ENCODE measurements at places on chromosomes 7 and 10. TPM values are rescaled to one million over a fixed set of nuclear protein-coding genes. Genes with fewer than 3 reads are reported as not detected.

ZNF117 gene
- 9.2 TPM for total RNA-seq

DNA sequence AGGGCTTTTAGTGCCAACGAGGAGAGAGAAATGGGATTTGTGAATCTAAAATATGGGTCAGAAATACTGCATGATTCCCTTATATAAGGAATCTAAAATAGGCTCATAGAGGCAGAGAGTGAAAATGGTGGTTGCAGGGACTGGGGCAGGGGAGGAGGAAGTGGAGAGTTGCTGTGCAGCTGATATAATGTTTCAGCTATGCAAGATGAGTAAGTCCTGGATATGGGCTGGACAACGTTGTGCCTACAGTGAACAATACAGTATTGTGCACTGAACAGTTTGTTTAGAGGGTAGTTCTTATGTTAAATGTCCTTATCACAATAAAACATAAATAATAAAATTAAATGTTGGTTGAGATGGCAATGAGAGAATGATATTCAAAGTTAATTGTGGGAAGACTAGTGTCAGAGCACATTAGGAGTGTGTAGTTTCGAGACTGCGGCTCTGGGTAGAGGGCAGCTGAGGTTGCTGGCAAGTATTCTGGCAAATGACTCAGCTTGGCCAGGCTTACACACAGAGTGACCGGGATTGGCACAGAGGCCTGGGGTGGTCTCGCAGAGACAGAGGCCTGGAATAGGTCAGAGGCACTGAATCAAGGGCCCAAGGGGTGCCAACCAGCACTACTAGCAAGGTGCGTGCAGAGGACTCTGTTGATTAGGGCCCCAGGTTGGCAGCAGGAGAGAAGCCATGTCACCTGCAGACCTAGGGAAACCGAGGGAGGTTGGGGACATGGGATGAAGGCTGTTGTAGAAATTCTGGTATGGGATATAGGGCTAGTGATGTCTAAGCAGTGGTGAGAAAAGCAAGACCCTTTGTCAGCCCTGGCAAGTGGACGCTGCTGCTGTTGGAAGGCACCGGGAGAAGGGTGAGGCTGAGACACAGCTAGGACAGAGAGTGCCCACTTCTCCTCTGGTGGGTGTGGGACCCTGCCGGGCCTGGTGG is 2.8 kb upstream of the DEPP1 start:
- H3K27me3 ChIP-seq: no peaks in the 10 kb centered on the region
- peaks cover 84% of the 10 kb centered on the region for H3K4me1 ChIP-seq
- H3K36me3 ChIP-seq: peaks cover 12% of the 10 kb centered on the region
- peak overlapping the region; percentile 95 for H3K27ac ChIP-seq

- no peaks in the 10 kb centered on the region for H3K36me3 ChIP-seq
- H3K4me3 ChIP-seq: peak overlapping the region; percentile 55
- DNase-seq: no peak
- no peak overlapping the region for H3K27ac ChIP-seq
- peaks cover 26% of the 10 kb centered on the region for H3K4me1 ChIP-seq
These were observed 26.0 kb downstream of the LEP start for GRCh38 chr7:128266883-128267594.

GRCh38 chr7:52507546-52508255 is 527.7 kb upstream of the POM121L12 start:
- no peaks in the 10 kb centered on the region for H3K27me3 ChIP-seq
- no peak for DNase-seq
- H3K36me3 ChIP-seq: no peaks in the 10 kb centered on the region
- H3K27ac ChIP-seq: no peak overlapping the region
- H3K4me1 ChIP-seq: no peaks in the 10 kb centered on the region

GRCh38 chr10:76657337-76658012 is 980.1 kb downstream of the KCNMA1 start:
- H3K27ac ChIP-seq: no peak overlapping the region
- no peaks in the 10 kb centered on the region for H3K27me3 ChIP-seq
- H3K4me1 ChIP-seq: no peaks in the 10 kb centered on the region
- no peak overlapping the region for H3K4me3 ChIP-seq
- no peak for DNase-seq
